ENCODE measurements at places on chromosomes 12 and 14.

DNA sequence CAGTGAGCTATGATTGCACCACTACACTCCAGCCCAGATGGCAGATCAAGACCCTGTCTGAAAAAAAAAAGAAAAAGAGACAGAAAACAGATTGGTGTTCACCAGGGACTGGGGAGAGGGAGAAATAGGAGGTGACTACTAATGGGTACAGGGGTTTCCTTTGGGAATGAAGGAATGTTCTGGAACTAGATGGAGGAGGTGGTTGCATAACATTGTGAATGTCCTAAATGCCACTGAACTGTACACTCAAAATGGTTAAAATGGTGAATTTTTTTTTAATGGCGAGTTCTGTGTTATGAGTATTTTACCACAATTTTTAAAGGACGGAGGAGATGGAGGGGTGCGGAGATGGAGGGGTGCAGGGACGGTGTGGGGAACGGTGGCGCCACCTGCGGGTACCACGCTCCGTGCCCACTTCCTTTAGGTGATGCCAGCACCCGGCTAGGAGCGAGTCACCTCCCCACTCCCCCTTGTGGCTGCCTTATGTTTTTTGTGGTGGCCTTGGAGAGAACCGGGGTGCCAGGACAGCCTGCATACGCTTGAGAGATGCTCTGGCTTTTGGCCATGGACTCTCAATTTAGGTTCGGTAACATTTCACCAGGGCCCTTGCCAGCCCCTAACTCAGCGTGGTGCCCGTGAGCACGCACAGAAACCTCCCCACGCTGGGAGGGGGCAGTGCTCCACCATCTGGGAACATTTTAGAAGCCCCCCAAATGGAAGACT, 16.1 kb downstream of the UBC start:
- DNase-seq = peak; percentile 29

- no peak for DNase-seq
Measured at GRCh38 chr12:64029013-64029857, 184.7 kb downstream of the SRGAP1 start.

GRCh38 chr12:117890137-117890536, 78.7 kb downstream of the KSR2 start:
- no peak for DNase-seq

GRCh38 chr14:59336098-59336497, 129.1 kb downstream of the GPR135 start:
- no peak for DNase-seq

DNA sequence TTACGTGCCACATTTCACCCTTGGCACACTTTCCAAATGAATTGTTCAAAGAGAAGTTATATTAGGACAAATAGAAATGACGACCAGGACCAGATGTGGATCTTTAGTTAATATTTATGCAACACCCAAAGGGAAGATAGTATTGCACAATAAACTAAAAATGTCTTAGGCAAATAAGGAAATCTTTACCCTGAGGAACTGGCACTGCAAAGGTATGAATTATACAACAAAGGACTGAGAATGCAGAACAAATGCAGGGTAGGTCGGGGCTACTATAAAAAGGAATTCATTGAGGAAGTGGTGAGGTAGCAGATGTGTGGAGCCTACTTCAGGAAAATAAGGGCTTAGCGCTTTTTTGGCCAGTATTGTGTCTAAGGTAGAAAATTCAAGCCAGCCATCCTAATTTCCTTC, 3.9 kb upstream of the TMTC2 start:
- DNase-seq = no peak

Measured in T-helper 22 cell (primary cell).